ENCODE measurements at places on chromosomes 2 and 18.
A peak's percentile ranks its signal among the peaks of the same experiment; 100 is the strongest.

- no peak for DNase-seq
Observed at GRCh38 chr18:76993573-76993972, 139.0 kb downstream of the MBP start.

DNA sequence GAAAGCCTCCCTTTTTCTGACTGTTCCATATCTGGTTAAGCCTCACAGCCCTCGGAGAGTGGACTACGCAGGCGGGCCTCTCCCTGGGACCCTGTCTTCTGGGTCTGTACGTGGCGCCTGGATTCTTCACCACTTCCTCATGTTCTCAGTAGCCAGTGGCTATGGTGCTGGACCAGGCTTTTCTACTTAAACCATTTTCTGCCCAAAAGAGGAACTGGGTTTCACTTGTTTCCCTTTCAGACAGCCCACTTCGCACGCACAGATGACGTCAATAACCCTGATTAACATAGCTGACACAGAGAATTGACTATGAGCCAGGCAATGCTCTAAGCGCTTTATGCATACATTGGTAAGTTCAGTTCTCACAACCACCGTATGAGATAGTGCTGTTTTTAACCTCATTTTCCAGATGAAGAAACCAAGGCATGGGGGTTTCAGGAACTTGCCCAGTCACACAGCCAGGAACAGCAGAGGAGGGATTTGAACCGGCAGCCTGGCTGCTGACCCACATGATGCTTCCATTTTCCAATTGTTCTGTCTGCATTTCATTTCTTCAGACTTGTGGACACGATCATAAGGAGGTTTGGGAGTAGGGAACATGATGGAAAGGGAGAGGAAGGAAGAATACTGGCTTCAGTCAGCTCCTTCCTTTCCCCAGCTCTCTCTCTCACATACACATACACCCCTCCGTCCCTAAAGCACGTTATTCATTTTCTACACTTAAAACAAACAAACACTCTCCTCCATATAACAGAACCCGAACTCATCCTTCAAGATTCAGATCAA is 41.7 kb downstream of the MYOM1 start:
- DNase-seq: no peak

- no peak for DNase-seq
Observed at GRCh38 chr18:62954366-62954765, 239.0 kb downstream of the PHLPP1 start.

DNA sequence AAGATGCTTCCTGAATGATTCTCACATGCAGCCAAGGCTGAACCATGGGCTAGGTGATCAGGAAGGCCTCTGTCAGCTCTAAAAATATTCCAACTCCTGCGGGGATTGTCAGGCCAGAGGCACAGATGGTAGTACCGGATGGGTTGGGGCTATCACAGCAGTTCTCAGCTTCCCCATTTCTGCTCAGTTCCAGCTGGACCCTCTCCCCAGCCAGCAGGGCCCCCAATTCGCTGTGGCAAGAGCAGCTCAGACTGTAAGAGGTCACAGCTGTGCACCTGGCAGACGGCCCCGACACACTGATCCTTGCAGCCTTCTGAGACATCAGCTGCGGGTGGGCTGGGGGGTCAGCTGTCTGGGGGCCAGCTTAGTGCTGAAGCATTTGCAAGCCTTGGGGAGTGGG is 43.6 kb upstream of the TCF7L1 start:
- no peak for DNase-seq

DNA sequence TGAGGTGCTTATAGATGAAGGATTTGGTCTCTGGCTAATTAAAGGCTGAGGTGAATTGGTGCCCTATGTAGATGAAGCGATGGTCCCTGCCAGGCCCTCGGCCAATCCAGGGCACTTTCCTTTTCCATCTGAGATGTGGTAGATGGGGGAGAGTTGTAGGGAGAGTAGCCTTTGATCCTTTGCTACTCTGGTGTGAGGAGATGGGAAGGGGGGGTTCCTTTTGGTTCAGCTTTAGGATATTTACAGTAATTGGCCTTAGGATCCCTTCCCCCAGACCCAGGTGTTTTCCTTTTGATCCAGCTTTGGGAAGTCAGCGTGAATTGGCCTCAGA is 5.4 kb upstream of the ZC3H8 start:
- no peak for DNase-seq

- no peak for DNase-seq
Observed at GRCh38 chr18:44821924-44822323, 141.2 kb downstream of the SETBP1 start.

- DNase-seq: no peak
Observed at GRCh38 chr18:41965634-41966255, 10.7 kb downstream of the PIK3C3 start.

- DNase-seq: no peak
Observed at GRCh38 chr18:33697498-33697897, 119.5 kb downstream of the ASXL3 start.

DNA sequence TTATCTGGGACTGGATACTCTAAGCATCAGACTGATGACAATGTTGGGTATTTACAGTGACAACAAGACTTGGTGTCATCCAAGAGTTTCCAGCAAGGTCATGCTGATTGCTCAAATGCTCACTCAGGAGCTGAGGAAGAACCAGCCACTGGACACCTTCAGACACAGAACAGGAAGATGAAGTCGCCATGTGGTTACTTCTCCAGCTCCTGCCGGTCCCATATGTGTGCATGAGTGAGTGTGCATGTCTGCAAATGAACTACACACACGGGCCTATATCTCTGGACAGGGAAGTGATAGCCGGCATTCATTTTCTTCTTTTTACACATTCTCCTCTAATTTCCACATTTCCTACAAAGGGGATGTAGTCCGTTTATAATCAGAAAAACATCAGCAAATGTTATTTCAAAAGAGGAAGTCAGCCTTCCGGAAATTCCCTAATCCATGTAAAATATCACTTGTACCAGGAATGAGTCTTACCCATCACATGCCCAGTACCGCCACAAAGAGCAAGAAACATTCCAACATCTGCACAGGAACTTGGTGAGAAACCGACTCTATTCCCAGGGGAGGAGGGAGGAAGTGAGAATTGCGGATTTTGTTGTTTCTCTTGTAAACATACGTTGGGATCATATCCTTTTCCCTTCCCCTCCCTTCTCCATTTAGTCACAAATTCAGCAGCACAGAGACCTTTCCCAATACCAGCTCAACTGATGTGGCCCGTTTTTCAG is 10.8 kb downstream of the RFX8 start:
- no peak for DNase-seq

GRCh38 chr2:98569197-98569793 is 39.0 kb downstream of the COA5 start:
- DNase-seq: peak; percentile 67

DNA sequence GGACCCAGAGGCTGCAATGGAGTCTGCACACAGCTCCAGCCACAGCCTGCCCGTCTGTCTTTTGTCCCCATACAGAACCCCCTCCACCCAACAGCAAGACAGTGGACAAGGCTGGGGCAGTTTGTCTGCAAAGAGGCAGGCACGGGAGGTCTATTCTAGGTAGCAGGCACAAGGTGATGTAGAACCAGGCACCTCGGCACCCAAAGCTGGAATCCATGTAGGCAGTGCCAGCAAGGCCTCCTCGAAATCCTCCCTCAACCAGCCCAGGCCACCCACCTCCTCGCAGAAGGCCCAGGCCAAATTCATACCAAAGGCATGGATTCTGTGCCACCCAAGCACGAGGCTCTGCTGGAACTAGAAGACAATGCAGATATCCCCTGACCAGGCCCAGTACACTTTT is 179.2 kb downstream of the TNS1 start:
- DNase-seq: no peak

- DNase-seq: no peak
Observed at GRCh38 chr18:30970196-30970816, 72.2 kb downstream of the DSC3 start.

GRCh38 chr18:63253014-63253413 is 66.6 kb downstream of the BCL2 start:
- no peak for DNase-seq

All from stimulated activated CD4-positive, alpha-beta T cell treated with anti-CD3 and anti-CD28 coated beads, TNF-alpha, amount 100 ng/mL, for 24 hours (primary cell).